NCI-H69 (cell line): ENCODE measurements at places on chromosomes 2 and 18.

DNA sequence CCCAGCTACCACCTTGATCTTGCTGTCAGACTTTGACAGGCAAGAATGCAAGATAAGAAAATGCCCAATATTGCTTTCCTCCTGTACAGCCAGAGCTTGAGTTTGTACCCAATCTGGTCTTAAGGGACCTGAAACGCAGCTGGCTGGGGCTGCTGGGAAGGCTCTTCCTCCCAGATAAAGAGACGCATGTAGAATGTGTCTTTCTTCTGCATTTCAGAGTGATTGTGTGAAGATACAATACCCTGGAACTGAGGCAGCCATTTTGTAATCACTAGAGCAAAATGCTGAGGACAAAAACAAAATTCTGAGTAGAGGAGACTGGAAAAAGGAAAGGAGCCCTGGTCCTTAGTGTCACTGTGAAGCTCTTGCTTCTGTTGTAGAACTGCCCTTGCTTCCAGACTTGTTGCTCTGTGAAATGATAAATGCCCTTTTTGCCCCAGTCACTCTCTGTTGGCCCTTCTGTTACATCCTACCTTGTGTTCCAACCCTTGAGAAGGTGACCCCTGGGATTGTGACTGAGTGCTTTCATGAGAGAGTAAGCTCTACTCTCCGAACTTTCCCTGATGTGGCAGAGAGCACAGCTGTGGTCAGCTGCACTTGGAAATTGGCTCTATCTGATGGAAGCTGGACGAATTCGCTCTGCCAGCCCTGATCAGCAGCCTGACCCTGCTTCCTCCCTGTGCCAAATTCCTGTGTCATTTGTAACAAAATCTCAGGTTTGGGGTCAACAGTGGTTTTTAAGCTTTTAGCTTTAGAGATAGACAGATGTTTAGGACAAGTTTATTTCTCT, 137.4 kb upstream of the RBMS1 start:
- no peak for DNase-seq

DNA sequence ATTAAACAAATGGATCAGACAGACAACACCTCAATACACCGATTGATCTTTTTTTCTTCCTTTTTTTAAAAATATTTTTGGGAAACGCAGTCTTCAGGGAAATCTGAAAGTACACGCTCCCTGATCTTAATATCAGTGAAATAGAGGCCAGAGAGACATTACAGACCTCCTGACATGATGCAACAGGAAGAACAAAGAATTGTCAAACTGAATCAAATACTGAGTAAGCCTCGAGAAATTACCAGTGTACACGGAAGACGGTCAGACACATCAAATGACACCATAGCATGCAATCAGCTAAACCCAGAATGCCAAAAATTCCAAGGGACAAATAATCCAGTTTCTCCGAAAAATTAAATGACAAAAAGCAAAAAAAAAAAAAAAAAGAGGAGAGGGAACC, 80.2 kb upstream of the NFU1 start:
- no peak for DNase-seq

GRCh38 chr2:176129813-176130146, 275 bp downstream of the HOXD8 start:
- no peak for DNase-seq

DNA sequence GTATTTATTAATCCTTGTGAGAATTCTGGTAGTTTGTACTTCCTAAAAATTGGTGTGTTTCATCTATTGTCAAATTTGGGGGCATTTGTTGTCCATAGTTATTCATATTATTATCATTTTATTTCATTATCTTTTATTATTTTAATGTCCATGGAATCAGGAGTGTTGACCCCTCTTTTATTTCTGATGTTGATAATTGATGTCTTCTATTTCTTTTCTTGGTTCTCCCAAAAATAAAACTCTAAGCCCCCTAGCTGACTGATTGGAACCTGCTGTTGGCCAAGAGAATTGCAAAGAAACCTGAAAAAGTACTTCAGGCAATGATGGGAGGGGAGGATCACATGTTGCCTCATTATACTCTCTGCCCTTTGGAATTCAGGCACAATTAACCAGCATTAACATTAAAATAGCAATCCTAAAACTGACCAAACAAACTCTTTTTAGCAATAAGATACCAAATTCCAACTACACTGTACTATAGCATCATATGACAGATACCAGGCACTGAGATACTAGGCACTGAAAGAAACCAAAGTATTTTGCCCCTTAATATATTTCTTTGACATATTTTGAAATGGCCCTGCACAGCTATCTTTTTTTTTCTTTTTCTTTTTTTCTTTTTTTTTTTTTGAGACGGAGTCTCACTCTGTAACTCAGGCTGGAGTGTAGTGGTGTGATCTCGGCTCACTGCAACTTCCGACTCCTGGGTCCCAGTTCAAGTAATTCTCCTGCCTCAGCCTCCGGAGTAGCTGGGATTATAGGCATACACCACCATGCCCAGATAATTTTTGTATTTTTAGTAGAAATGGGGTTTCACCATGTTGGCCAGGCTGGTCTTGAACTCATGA, 1097.2 kb upstream of the CNTNAP5 start:
- DNase-seq = no peak

GRCh38 chr18:31760695-31761094, at the start of gene SLC25A52:
Gene SLC25A52, minus strand, starts transcription at chr18:31760880. Its CDS starts 219 bp downstream, at chr18:31760661.
- no peak for DNase-seq

DNA sequence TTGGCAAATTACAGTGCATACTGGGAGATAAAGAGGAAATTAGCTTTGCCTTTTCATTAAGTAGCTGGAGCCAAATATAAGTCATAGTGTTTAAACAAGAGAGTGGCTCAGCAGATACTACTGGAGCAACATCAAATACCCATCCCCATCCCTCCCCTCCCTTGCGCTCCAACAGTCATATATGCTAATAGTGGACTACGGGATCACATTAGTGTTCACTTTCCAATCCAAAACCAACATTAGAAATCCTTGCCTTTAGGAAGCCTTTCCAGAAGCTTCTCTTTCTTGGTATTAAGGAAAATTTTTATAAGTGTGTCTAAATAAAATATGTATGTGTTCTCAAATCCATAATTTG, 1669.3 kb downstream of the SUCLG1 start:
- no peak for DNase-seq

DNA sequence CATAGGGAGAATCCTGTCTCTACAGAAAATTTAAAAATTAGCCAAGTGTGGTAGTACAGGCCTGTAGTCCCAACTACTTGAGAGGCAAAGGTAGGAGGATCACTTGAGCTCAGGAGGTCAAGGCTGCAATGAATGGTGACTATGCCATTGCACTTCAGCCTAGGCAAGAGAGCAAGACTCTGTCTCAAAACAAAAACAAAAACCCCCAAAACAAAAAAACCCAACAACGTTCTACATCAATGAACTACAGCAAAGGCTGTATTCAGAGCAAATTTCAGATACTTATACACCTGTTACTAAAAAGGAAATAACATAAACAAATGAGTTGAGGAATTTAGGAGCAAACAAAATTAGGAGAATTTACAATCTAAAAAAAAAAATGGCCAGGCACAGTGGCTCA, 22.6 kb downstream of the YES1 start:
- DNase-seq = no peak

GRCh38 chr2:145593280-145593679, 1073.4 kb upstream of the ZEB2 start:
- no peak for DNase-seq

GRCh38 chr2:157337978-157338377, 12.4 kb upstream of the ERMN start:
- peak; percentile 24 for DNase-seq

DNA sequence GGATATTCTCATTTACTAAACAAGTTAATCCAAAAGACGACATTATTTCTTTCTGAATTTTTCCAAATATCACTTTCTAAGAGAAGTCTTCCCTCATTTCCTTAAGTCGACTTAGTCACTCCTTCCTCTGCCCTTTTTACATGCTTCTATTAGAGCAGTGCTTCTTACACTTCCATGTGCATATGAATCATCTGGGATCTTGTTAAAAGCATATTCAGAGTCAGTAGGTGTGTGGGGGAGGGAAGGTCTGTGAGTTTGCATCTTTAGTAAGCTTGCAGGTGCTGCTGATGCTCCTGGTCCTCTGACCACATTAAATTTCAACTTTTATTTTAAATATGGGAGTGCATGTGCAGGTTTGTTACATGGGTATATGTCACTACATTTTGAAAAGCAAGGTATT, 582.6 kb downstream of the NRXN1 start:
- peak; percentile 64 for DNase-seq

DNA sequence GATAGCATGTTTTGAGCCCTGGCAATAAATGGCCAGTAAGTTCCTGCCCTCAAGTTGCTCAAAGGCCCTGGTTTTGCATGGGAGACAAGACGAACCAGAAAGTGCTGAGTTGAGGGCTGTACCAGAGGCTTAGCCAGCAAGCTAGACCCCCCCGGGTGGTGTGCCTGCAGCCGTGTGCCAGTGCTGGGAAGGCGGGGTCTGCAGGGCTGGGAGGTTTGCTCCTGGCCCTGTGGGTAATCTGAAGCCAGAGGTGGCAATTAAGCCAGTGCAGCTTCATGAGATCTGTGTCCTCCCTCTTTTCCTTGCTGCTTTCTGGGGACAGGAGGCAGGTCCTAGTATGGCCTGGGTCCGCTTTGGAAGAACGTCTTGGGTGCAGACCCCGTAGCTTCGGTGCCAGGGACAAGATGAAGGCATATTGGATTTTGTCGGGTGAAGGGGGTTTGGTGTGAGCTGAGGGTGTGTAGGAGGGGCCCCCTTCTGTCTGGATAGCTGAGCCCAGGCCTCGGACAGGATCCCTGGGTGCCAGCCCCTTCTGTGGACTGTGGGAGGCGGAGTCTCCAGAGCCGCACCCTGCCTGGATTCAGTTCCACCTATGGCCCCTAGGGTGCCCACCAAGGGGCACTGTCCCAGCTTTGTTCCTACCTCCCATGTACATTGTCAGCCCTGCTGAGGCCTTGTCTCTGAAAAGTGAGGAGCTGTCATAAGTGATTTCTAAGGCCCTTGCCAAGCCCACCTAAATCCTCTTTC, 15.6 kb downstream of the ATOH8 start:
- peak; percentile 88 for DNase-seq

DNA sequence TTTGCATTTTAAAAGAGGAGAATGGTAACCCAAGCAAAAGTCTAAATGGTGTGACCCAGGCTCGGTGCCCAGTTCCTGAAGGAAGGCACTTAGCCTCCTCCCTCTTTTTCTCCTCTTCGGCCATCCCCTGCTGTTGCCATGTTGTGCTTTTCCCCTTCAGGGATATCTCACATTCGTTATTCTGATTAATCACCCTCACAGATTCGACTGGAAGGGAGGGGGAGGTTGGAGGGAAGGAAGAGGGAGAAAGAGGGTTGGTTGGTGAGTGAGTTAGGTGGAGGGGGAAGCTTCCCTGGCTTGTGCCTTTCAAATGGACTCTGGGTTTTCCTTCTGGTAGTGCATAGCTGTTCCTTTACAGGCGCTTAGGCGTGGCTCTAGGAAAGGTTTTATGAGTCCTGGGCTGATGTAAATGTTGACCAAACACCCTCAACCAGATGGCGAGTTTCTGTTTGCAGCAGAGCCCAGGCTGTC, 39.0 kb upstream of the LYPD6B start:
- DNase-seq = peak; percentile 53

- peak; percentile 66 for DNase-seq
Measured at GRCh38 chr2:172931918-172932520, 143.6 kb upstream of the MAP3K20 start.

GRCh38 chr2:62458671-62459081, 47.3 kb downstream of the TMEM17 start:
- DNase-seq = no peak

- DNase-seq = no peak
Measured at GRCh38 chr2:173667014-173667413, 298.2 kb downstream of the SP3 start.

DNA sequence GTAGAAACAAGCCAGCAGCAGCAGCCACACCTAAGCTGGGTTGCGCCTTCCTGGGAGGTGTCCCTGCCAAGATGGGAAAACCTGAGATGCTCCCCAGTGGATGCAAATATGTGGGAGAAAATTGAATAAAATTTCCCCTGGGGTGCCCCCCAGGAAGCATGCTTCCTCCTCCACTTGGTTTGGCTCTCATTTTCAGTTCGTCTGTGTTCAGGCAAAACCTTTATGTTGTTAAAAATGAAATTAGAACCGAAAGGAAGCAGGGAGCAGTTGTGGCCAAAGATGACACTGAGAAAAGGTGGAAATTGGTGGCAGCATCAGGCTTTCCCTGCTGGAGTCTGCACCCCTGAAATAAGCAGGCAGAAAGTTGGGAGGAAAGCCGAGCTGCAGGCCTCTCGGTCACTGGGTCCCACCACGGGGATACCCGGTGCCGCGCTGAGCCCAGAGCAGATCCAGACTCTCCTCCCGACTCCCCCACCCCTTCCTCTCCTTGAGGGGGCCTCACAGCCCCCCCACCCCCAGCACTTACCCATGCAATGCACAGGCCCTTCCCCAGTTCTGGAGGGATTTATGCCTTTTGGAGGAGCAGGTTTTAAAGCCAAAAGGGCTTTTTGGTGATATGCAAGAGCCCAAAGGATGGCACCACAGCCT, 267.7 kb upstream of the SPRED2 start:
- DNase-seq = no peak

GRCh38 chr2:65579506-65580235, 147.3 kb upstream of the SPRED2 start:
- no peak for DNase-seq

GRCh38 chr18:74446178-74446577, 10.9 kb downstream of the DIPK1C start:
- no peak for DNase-seq

DNA sequence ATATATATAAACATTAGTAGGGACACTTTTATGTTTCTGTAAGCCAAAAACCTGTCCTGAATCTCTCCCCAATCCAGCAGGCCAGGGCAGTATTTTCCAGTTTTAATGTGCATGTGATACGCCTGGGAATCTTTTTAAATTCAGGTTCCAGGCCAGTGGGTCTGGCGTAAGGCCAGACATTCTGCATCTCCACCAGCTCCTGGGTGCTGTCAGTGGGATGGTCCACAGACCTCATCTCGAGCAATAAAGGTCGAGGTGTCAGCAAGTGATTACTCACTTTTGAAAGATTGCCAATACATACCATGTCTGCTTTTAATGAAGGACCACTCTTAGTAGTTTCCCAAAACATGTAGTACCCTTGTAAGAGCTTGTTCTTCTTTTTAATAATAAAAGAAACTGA, 189.9 kb upstream of the SH3BP4 start:
- DNase-seq = no peak

GRCh38 chr2:97730245-97730644, 16.9 kb downstream of the ZAP70 start:
- DNase-seq = peak; percentile 3

DNA sequence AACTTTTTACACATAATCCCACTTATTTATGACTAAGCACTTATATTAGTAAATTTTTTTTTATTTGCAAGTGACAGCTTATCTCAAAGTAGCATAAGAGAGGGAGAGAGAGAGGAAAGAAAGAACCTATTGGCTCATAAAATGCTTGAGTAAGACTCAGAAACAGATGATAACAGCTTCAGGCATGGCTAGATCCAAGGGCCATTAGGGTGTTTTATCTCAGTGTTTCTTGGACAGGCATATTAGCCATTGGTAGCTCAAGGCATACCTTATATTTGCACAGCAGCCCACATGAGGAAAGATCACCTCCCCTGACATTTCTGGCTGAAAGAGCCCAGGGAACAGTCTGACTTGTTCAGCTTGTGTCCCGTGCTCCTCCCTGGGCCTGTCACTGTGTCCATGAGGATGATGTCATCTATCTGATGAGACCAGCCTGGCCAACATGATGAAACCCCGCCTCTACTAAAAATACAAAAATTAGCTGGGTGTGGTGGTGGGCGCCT, 64.4 kb downstream of the IL1R2 start:
- no peak for DNase-seq
